Muscle of arm (tissue), 14 donors: ENCODE measurements at places on chromosomes 3 and 15. TPM values are rescaled to one million over a fixed set of nuclear protein-coding genes. Genes with fewer than 3 reads are reported as not detected.

Gene DPPA2
- not detected for polyA plus RNA-seq

Gene ESYT3
- 23.9 TPM for polyA plus RNA-seq

- DNase-seq = no peak
Observed at GRCh38 chr3:16522834-16523233, 9.3 kb upstream of the RFTN1 start.

- DNase-seq = no peak
Observed at GRCh38 chr3:52521881-52522650, 11.6 kb downstream of the NT5DC2 start.

- no peak for DNase-seq
Observed at GRCh38 chr3:27194861-27195483, 174.2 kb downstream of the NEK10 start.

GRCh38 chr15:78358102-78358870, 18.1 kb downstream of the CRABP1 start:
- no peak for DNase-seq

- DNase-seq = peak; percentile 59
Observed at GRCh38 chr15:59691194-59691805, 2.2 kb upstream of the BNIP2 start.

GRCh38 chr3:50913260-50913659, 238.5 kb downstream of the DOCK3 start:
- DNase-seq = no peak

- DNase-seq = no peak
Observed at GRCh38 chr3:188156056-188156455, 2.1 kb downstream of the LPP start.

- DNase-seq = no peak
Observed at GRCh38 chr3:155369244-155369643, 75.8 kb upstream of the STRIT1 start.

DNA sequence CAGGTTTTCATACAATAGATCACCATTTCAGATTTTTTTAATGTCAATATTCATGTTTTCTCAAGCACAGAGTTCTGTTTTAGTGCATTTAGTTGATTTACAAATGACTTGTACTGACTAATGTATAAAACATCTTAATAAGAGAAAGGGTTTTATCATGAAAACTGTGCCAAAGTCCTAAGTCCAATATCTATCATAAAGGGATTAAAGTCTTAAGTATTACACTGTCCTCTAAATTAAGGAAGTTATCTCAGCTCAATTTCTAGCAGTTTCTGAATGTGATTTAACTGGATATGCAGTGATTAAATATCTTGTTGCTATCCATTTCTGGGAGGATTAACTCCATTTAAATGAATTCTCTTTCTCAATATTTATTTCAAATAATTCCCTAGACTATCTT, 381.1 kb upstream of the CNTN4 start:
- no peak for DNase-seq

DNA sequence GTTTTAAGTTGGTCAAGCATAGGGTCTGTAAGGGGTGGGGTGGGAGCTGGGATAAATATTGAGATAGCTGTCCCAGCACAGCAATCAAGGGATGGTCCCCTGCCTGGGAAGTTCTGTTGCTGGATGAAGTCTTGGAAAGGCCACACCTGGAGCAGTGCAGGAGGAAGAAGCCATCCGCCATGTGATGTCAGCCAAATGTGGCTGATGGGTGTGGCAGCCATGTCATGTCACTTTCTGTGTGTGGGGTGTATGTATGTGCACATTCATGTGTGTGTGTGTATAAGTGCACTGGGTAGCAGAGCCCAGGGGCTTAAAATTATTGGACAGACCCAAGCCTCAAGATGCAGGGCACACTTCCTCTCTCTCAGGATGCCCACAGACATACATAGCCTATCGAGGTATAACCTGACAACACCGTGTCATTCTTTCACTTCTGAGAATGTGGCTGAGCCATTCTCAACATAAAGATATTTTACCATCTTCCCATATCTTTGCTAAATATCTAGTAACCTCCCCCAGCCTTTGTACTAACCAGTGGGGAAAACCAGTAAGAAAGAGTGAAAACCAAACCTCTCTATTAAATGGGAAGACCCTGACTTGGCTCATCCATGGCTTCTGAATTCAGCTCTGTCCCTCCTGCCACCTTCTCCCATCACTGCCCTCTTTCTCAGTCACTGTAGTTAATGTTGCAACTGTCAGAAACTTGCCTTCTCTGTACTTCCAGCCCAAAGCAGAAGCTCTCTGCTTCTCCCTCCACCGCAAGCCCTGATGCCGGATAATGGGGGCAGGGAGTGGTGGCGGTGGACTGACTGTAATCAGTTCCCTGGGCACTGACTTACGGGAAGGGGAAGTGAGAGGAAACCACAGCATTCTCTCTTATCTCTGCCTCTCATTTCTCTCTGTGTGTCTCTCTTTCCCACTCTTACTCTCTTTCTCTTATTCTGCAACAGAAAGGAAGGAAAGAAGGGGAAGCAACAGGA, 11.2 kb downstream of the TNFSF10 start:
- DNase-seq = peak; percentile 17
